Vagina (tissue), 2 donors: ENCODE measurements at places on chromosomes 1 and 21.
A peak's percentile ranks its signal among the peaks of the same experiment; 100 is the strongest.

GRCh38 chr1:209601809-209602657 is 18.5 kb downstream of the CAMK1G start:
- no peak for DNase-seq

DNA sequence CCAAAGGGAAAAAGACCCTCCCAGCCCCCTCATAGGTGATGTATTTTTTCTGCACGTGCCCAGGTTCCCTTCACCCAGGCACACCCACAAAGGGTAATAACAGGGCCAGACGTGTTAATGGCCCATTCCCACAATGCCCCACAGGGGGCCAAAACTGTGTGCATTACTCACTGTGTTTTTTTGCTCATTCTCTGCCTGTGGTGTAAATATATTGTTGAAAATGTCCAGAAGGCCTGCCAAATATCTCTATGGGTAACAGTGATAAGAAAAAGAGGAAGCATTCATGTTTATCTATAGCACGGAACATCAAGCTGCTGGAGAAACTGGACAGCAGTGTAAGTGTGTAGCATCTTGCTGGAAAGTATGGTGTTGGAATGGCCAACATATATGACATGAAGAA is 21.9 kb downstream of the RHEX start:
- DNase-seq, result no peak

GRCh38 chr1:164188497-164188896 is 370.5 kb upstream of the PBX1 start:
- no peak for DNase-seq

GRCh38 chr1:5067246-5067645 is 412.8 kb downstream of the AJAP1 start:
- DNase-seq, result no peak

DNA sequence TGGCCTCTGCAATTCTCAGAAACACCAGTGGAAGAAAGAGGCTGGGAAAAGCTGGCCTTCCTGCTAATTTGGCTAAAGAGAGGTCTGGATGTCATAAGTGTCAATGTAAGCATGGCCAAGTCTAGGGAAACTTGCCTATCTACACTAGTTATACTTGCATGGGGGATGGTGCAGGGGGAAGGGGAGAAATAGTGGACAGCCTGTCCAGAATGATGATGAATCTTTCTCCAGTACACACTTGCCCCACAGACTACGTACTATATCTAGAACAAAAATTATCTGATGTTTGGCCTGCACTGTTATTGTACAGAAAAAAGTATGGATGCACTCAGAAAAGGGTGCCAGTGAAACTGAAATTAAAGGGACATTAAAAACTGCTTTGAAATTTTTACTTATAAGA is 114.5 kb downstream of the SLC25A24 start:
- DNase-seq, result no peak

- DNase-seq, result no peak
These were observed 17.2 kb downstream of the CEP350 start for GRCh38 chr1:179971563-179972496.

DNA sequence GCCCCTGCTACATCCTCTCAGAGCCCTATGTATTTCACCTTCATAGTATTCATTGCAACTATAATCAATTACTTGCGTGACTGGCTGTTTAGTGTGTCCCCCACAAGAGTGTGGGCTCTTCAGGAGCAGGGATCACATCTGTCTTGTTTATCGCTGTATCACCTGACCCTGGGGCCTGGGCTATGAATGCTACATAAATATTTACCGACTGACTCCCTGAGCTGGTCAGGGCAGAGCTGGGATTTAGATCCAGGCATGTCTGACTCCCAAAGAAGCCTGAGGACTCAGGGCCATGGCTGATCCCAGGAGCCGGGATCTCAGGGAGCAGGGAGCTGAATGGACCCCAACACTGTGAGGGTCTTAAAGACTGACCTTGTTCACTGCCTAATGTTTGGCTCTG is 49.7 kb downstream of the AHDC1 start:
- no peak for DNase-seq

- no peak for DNase-seq
These were observed 199.4 kb upstream of the PTBP2 start for GRCh38 chr1:96521994-96522760.

DNA sequence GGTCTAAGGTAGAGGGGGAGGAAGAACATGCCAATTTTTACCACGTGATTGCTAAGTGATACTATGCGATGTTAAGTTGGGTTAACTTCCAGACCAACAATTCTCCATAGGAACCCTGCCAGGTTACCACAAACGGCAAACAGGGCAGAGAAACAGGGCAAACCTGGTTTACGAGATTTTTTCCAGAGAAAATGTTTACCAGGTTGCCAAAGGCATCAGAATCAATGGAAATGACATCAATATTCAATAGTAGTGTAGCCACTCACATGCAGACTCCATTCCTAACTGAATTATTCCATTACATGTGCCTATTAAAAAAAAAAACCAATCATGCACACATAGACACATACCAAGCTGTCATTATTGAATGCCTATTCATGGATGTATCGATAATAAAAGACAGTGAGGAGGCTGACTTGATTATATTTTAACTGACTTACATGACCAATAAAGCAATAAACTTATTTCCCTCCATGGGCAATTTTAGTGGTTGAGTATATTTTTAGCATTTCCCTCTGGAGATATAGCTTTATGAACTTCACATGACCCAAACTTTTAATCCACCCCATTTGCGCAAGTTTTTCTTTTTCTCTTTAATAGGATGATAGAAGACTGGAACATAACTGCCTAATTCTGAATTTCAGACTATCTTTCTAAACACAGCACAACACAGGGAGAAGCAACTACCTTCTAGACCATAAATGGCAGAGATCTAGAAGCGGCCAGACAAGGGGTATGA is 40.5 kb upstream of the KCNE1 start:
- no peak for DNase-seq

DNA sequence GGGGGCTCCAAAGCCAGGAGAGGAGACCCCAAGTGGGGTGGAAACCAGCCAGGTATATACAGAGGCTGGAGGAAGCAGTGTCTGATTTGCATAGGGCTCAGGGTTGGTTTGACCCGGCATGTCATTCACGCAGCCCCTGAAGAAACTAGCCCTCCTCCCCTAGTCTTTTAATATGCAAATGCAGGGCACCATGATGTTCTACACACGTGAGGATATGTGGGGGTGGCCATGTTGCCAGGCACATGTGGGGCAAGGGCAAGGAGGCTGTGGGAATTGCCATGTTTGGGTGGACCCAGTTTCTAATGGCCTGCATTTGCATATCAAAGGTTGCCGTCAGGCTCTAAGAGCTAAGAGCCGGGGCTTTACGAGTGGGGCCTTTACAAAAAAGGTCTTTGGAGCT is 12.0 kb upstream of the RHOU start:
- no peak for DNase-seq

DNA sequence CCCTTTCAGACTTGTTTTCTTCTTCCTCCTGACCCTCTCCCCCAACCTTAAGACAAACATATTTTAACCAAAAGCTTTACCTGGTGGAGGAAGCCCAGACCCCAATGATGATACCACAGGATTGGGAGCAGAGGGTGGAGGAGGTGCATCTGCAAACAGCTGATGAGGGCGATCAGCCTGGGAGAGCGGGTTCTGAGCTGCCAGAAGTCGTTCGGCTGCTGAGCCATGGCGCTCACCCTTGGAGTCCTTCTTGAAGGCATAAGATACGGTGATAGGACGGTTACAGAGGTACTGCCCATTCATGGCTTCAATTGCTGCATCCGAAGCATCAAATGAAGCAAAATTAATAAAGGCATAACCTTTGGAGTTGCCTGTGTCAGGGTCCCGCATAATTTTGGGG is 1.3 kb downstream of the SF3B4 start:
- DNase-seq, result no peak

- no peak for DNase-seq
These were observed at the start of gene TNNT2 for GRCh38 chr1:201377611-201378092. TSS of gene TNNT2 (minus strand) at chr1:201377680. CDS start at chr1:201373254, 4,426 bp downstream.

DNA sequence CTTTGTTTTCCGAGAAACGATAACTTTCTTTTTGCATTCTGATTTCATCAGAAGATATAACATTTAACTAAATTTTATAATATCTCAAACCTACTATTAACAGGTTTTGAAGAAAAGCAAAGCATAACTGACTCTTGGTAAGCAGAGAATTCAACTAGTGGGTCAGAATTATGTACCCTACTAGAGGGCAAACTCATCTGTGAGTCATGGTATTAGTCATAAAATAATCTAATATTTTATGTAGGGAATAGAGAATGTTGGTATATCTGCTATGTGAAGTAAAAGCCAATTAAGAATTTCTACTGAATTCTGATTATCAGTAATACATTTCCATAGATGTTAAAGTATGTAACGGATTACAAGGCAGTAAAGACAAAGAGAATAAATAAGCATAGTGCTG is 56.8 kb downstream of the USP1 start:
- no peak for DNase-seq

DNA sequence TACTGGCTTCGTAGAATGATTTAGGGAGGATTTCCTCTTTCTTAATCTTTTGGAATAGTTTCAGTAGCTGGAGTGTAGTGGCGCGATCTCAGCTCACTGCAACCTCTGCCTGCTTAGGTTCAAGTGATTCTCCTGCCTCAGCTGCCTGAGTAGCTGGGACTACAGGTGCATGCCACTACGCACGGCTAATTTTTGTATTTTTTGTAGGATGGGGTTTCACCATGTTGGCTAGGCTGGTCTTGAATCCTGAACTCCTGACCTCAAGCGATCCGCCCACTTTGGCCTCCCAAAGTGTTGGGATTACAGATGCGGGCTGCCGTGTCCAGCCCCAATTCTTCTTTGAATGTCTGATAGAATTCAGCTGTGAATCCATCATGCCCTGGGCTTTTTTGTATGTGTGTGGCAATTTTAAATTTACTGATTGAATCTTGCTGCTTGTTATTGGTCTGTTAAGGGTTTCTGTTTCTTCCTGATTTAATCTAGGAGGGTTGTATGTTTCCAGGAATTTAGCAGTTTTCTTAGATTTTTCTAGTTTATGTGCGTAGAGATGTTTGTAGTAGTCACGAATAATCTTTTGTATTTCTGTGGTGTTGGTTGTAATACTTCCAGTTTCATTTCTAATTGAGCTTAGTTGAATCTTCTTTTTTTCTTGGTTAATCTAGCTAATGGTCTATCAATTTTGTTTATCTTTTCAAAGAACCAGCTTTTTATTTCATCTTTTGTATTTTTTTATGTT is 15.3 kb downstream of the MAN1C1 start:
- peak; percentile 74 for DNase-seq
